ENCODE measurements at places on chromosomes 2 and 18.

GRCh38 chr2:72263043-72263775, 115.5 kb upstream of the CYP26B1 start:
- DNase-seq, result no peak

DNA sequence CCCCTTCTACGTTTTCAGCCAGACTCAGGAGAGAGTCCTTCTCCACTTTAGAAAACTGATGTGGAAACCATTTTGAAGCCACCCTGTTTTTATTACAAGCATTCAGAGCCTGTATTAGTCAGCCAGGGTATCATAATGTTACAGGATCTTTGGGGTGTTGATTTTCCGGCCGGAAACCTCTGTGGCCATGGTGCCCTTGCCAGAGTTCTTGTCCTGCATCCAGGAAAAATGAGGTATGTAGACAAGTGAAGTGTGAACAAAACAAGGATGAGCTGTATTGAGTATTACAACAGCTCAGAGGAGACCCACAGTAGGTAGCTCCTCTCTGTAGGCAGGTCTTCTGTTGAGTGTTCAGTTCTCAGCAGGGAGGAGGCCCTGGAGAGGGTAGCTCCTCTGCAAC, 241.0 kb upstream of the COPS8 start:
- no peak for DNase-seq

DNA sequence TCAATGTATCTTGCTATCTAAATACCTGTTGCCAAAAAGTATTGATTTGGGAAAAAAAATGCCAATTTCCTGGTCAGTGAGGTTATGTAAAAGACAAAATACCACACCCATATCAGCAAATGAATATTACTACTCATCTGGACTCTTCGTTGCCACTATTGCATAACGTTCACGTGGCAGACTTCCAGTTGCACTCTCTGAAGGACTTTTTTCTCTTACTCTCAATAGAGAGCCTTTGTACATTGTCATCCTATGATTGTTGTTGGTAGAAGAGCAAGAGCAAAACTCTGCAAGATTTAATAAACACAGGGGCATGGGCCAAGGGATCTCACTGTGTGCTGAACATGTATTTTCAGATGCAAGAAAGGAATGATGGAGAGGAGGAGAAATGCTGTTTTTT, 689.8 kb downstream of the MBD2 start:
- DNase-seq, result no peak

- DNase-seq, result no peak
Observed at GRCh38 chr2:26988058-26988860, 17.8 kb downstream of the MAPRE3 start.

GRCh38 chr2:217076657-217077232, 216.9 kb upstream of the TNP1 start:
- DNase-seq, result no peak

DNA sequence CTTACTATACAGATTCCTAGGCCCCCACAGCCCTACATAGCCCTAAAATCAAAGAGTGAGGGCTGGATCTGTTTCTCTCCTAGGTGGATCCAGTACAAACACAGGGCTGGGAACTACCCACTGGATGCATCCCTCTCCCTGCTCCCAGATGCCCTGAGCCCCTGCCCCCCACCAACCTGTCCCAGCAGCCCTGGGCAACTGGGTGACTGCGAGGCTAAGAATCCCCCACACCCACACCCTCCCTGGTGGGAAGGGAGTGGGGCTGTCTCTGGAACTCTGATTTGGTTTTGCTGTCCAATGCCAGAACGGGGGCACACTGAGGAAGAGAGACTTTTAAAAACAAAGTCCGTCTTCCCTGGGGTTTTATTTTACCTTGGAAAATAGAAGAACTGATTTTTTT, 113.1 kb downstream of the SMAD7 start:
- no peak for DNase-seq

DNA sequence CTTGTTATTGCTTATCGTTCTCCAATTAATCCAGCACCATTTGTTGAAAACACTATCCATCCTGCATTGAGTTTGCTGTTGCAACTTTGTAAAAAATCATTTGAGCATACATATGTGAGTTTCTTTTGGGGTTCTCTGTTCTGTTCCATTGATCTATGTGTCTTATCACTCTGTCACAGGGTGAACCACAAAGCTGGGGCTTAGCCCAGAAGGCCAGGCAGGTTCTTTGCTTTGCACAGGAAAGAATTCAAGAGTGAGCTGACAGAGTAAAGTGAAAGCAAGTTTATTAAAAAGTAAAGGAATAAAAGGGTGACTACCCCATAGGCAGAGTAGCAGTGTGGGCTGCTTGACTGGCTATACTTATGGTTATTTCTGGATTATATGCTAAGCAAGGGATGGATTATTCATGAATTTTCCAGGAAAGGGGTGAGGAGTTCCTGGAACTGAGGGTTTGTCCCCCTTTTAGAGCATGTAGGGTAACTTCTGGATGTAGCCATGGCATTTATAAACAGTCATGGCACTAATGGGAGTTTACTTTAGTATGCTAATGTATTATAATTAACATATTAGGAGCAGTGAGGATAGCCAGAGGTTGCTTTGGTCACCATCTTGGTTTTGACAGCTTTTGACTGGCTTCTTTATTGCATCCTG, 46.8 kb downstream of the RNF138 start:
- no peak for DNase-seq

- no peak for DNase-seq
Observed at GRCh38 chr2:95046371-95047112, 21.0 kb downstream of the MAL start.

DNA sequence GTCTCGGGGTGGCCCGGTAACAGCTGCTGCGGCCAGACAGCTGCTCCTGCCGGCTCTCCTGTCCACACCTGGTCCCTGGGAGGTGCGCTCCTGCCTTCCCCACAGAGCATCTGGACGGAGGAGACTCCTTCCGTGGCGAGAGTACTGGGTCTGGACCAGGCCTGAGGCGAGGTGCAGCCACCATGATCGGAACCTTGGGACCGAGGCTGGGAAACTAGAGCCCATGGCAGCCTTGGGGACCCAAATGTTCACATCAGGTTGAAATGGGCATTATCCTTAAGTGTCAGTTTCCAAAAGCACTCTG, 628 bp downstream of the GIGYF2 start:
- no peak for DNase-seq

GRCh38 chr18:1296237-1296636, 391.6 kb downstream of the ADCYAP1 start:
- DNase-seq, result no peak

DNA sequence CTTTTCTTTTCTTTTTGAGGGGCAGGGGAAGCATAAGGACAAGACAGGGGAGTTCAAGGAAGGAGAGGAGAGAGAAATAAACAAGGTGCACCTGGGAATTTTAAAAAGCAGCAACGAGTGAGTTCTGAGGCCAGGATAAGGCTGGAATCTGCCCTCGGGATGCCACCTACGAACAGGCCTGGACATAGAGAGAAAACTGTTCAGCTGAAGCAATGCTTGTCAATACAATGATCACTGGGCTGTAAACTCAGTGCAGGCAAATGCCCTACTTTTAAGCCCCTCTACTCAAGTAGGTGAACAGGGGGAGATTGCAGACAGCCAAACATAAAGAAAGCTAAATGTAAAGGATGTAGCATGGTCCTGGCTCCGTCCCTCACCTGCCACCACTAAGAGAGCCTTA, 330.5 kb downstream of the ETAA1 start:
- DNase-seq, result no peak

- no peak for DNase-seq
Observed at GRCh38 chr2:53473236-53473635, 294.4 kb upstream of the CHAC2 start.

- no peak for DNase-seq
Observed at GRCh38 chr2:75480971-75481836, 79.5 kb downstream of the EVA1A start.

- DNase-seq, result no peak
Observed at GRCh38 chr2:188853307-188853706, 120.9 kb upstream of the COL3A1 start.

- peak; percentile 5 for DNase-seq
Observed at GRCh38 chr2:40388161-40388560, 63.7 kb downstream of the SLC8A1 start.

DNA sequence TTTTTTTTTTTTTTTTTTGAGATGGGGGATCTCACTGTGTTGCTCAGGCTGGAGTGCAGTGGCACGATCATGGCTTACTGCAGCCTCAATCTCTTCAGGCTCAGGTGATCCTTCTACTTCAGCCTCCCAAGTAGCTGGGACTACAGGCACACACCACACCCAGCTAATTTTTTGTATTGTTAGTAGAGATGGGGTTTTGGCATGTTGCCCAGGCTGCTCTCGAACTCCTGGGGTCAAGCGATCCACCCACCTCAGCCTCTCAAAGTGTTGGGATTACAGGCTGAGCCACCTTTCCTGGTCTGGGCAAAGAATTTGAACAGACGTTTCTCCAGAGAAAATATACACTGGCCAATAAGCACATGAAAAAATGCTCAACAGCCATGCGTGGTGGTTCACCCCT, 2.9 kb upstream of the SNRNP200 start:
- DNase-seq, result no peak

- DNase-seq, result no peak
Observed at GRCh38 chr18:49563701-49564517, 2.1 kb downstream of the LIPG start.

DNA sequence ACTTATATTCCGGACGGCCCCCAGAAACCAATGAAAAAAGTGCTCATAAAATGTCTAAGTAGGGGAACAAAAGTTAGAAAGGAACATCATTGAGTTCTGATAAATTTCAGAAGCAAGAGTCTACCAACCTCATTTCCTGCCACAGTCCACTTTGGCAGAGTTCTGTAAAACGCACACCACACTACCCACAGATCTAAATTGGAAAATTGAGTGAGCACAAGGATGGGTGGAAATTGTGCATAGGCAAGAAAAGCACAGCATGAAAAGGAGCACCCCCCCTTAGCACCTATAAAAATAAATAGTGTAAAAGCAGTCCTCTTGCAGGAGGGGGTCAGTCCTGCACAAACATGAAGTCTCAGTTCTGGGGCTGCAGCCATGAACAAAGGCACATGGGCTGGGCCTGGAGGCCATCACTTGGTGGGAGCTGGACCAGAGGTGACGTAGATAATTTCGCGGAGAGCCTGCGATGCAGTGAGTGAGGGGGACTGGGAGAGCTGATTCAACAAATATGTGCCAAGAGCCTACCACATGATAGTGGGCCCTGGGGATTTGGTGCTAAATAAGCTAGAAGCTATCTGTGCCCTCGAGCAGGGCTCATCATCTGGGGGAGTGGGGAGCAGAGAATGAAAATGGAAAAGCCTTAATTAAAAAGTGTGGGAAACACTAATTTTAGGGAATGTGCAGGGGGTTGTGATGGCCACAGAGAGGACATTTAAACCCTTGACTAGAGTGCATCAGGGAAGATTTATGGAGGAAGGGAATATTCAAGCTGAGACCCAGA, 48.9 kb upstream of the SPP2 start:
- DNase-seq, result peak; percentile 35

DNA sequence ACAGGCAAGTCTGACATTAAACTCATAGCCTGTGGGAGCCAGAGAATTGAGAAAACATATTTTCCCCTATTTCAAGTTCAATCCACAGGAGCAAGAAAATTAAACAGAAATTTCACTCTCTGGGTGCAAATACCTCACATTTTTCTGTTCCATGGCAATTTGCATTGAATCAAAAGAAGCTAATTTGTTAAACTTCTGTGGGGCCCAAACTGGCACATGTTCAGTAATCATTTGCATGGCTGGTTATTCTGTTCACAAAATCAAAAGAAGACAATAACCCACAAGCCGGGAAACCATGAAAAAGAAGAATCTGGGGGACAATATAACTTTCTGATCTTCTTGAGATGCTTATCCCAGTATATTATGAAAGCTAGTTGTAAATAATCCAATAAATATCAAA, 363.1 kb downstream of the LRP1B start:
- no peak for DNase-seq

DNA sequence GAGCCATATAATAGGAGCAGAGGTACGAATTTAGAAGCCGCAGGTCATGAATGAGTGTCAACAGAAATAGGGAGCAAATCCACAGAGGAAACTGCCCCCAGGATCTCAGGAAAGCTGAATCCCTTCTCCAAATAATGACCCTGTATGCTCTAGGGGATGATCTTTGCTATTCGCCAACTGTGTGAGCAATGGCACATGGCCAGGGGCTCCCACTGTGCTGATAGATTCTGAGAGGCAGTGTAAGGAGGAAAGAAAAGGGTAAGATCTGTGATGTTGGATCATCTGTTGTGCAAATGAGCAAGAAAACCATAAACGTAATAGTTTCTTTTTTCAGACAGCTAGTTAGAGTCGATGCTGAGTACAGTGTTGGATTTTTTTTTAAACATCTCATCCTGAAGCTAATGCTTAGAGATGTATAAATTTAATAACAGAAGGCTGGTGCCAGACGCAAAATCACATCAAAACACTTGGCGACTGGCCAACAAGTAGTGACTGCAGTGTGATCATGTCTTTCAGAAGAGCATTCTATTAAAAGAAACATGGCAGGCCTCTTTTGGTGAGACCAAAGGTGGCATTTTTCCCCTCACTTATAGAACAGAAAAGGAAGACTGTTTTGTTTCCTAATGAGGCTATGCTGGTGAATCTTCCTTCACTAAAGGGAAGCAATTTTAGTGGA, 77.4 kb downstream of the ABCA12 start:
- DNase-seq, result no peak

- DNase-seq, result no peak
Observed at GRCh38 chr2:239882331-239882732, 142.8 kb downstream of the NDUFA10 start.

DNA sequence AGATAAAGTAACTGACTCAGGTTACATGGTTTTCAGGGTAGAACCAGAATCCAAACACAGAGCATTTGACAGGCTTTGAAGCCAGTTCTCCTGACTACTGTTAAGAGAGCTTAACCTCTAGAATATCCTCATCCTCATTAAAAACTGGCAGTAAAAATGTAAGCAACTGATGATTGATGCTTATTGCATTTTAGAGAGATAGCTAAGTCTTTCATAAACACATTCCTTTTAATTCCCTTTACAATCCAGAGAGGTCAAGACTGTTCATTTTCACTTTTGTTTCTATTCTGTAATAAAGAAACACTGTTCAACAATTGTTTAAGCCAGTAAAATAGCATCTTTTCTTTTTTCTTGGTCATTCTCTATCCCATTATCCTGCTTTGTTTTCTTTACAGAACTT, 53.9 kb upstream of the RAB27B start:
- DNase-seq, result no peak

DNA sequence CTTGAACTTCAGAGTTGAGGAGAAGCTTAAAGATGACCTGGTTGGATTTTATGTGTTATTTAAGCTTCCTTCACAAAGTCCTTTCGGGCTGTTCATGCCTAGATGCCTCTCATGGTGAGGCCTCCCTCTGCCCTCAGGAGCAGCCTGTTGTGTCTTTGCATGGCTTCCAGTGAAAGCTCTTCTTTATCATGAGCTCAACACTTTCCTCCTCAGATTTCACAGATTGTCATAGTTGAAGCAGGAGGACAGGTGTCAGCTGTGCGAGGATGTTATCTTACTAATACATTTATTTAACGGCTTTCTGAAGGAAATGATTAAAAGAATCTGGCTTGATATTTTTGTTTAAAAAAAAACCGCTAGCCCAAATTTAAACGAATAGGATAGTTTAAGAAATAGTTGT, 48.8 kb upstream of the ITSN2 start:
- DNase-seq, result no peak

DNA sequence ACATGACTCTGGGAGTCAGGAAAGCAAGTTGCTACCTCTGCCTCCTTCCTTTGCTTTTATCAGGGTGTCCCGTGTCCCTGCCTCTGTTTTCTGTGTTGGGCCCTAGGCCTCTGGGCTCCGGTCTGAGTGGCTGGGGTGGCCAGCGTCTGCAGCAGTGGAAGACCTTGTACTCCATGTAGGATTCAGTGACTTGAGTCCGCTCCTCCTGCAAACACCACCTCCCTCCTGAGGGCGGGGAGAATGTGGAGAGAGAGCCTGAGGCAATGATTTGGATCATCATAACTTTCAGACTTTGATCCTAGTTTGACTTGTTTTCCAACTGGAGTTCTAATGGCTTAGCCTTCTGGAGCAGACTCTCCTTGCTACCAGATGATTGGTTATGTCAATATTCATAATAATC, 30.8 kb downstream of the ATP6V1C2 start:
- DNase-seq, result no peak

Measured in MV-4-11 (cell line).